ENCODE measurements at places on chromosomes 6 and 20. TPM values are rescaled to one million over a fixed set of nuclear protein-coding genes. Genes with fewer than 3 reads are reported as not detected.

- no peak for DNase-seq
These were observed 72.2 kb upstream of the SPTLC3 start for GRCh38 chr20:12936524-12936923.

GRCh38 chr6:115004982-115005381, 662.2 kb upstream of the HS3ST5 start:
- DNase-seq: no peak

DNA sequence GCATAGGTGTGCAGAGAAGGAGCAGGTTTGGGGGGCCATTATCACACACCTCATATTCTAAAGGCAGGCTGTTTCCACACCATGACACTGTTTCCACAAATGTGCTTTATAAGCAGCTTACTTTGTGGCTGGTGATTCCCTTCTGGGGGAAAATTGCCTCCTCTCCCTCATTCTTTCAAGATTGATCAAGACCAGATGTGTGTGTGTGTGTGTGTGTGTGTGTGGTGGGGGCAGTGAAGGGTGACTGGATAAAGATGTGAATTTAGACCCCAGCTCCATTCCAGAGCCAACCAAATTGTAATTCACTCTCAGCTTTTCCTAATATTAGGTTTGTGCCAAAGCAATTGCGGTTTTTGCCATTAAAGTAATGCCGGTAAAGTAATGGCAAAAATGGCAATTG, 45.6 kb downstream of the EDN3 start:
- DNase-seq: no peak

DNA sequence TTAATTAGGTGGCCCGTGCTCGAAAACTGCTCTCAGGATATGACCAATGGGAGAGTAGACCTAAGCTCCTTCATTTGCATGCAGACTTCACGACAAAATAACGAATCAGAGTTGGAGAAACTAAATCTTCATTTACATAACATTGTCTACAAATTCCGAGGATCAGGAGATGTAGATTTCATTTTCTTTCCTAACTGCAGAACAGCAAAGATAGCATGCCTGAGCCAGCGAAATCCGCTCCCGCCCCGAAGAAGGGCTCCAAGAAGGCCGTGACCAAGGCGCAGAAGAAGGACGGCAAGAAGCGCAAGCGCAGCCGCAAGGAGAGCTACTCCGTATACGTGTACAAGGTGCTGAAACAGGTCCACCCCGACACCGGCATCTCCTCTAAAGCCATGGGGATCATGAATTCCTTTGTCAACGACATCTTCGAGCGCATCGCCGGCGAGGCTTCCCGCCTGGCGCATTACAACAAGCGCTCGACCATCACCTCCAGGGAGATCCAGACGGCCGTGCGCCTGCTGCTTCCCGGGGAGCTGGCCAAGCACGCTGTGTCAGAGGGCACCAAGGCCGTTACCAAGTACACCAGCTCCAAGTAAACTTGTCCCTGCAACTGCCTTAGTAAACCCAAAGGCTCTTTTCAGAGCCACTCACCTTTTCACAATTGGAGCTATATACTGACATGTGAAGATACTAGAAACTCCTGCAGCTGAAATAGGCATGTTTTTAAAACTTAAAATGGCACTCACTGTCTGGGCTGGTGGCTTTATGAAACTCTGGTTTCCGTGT, 96.5 kb downstream of the HFE start:
- DNase-seq: peak; percentile 74

DNA sequence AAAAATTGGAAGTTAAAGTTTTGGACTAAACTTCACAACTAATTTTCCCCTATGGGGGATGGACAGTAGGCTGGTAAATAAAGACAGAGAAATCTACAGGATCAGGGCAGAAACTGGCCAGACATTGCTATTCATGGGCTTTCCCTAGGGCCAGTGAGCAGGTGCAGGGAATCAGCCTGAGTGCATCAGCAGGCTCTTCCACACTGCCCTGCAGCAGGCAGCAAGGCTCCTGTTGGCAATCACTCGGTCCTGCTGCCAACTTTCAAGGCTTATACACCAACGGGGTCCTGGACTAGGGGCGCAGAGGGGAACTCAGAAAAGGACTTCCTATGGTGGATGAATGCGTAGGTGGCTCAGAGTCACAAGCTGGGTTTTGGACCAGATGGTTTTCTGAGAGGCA, 59.8 kb upstream of the NHSL1 start:
- DNase-seq: no peak

DNA sequence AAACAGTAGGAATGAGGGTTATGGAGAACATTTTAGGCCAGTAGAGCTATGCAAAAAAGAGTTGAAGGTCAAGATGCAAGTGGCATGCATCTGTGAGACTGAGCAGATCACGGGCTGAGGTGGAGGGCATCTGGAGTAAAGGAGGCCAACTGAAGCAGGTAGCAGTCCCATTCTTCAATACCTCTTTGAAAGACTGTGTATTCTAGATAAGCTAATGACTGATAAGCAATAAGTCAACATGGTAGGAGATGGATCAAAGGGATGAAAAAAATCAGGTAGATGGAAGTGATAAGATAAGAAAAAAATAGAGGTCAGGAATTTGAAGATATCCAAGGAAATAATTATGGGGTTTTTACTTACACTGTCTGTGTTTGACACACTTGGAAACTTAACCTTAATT, 55.6 kb downstream of the ARMC2 start:
- no peak for DNase-seq

DNA sequence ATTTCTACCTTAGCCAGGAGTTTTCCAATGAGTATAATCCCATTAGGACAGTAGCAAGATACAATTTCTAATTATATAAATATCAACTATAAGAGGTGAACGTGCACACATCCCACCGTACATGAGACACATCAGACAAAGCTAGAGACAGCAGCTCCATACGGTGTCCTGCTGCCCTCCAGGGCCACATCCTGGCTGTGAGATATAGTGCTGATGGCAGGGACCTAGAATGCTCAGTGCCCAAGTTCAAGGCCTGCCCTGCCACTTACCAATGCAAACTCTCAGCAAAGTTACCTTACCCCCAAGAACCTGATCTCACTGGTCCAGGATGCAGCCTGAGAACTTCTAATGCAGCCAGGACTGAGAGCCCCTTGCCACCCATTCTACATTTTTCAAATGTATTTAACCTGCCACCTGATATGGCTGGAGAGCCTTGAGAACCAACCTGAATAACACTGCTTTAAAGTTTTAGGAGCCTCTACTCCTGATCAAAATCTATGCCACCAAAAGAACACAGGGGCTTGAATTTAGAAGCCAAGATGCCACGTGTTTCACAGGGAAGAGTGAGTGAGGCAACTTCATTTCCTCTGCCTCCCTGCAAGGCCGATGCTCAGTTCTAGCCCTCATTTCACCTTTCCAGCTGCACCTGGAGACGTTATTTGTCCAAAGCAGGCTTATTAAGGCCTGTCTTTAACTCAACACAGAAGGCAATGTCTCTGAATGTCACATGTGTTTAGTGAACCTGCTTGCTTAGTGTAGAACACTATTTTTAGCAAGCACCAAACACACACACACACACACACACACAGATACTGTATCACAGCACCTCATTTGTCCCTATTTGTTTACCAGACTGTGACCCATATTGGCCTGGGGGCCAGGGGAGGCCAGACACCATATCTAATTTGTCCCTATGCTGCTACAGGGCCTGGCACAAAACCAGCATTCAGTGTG, 6.1 kb downstream of the NFATC2 start:
- no peak for DNase-seq

DNA sequence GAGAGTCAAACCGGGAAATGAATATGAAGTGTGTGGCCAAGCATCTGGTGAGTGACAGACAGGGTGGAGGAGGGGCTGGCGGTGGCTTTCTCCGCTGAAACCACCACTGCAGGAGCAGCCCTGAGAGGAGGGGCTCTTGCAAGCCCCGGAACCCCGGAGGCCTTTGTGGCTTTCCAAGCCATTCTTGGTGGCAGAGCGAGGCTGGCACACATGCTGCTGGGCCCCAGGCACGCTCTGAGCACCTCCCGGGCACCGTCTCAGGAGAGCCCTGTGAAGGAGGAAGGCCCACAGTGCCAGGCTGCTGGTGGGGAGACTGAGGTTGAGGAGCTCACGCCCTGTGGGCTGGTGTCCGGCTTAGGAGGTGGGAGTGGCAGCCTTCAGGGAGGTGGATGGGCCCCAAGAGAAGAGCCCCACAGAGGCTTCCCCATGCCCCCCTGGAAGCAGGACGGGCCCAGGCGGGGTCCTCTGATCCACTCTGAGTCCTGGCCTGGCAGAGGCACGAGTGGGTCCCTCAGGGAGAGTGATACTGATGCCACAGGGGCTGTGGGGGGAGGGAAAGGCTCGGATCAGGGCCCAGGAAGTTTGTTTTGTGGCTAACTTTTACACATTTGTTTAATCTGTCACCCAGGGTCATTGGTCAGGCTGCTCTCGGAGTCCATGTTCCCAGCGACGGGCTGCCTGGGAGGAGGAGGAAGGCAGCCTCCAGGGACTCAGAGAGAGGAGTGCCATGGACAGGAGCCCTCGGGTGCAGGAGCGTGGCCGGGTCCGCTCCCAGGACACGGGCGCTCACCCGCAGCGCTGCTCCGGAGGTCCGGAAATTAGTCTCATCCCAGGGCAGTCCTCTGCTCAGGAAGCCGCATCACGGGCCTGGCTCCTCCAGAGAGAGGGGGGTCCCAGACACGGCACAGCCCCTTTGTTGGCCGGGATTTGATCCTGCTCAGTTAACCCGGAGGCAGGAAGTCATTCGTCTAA, 170.7 kb downstream of the ERMARD start:
- DNase-seq: no peak

DNA sequence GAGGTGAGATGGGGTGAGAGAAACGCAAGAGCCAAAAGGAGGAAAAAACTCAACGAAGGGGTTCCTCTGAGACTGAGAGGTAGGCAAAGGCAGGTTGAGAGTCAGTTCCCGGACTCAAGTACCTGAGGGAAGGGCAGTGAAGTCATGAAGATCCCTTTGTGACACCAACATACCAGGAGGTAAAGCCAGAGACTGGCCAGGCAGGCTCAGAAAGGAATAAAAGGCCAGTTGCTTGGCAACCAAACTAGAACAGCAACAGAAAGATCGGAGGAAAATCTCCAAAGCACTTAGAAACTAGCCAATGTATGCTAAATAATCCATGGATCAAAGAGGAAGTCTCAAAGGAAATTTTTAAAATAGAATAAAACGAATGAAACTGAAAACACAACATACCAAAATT, 209.8 kb upstream of the PROKR2 start:
- no peak for DNase-seq

DNA sequence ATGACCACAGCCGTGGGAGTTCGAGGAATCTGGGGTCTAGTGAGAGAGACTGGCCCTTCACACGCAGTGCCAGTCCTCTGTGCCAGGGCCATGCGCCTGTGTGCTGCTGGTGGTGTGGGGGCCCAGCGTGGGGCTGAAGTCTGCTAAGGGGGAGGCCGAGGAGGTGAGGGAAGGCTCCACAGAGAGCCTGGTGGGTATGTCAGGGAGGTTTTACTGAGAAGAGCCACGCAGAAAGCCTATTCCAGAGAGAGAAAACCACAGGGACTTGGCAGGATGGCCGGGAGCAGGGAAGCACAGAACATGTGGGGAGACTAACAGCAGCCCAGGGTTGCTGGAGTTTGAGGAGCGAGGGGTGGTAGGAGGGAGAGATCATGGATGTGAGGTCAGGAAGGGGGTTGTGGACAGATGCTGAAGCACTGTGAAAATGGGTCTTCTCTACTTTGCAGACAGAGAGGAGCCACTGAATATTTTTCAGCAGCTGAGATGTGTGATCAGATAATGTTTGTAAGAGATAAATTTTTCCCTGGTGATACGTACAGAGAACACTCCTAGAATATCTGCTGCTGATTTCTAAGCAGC, 35.3 kb downstream of the DUSP22 start:
- DNase-seq: no peak

DNA sequence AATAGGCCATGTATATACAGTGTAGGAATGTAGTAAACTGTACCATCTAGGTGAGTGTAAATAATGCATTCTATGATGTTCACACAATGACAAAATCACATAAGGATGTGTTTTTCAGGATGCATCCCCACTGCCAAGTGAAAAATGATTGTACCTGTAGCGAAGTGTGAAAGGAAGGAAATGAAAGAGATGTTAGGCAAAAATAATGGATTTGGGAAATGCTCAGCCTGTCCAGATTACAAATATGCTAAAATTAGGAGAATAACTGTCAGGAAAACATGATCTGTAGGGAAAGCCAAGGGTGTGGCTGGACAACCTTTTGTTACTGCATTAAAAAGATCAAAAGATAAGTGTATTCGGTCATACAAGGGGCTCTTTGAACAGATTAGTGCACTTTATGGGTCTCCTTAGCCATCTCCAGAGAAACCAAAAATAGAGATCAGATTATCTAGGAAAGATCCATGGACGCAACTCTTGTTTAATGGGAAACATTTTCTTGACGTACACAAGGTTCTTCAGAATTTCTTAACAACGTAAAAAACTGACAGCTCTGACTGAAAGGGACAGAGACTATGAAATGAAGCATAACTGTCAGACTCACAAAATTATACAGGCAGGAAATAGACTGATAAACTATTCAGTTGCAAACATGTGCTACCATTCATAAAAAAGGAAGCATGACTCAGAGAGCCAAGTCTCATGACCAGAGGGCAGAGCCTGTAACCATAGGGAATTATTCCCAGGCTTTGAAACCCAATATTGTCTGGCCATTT, 253.6 kb upstream of the RAB32 start:
- no peak for DNase-seq

GRCh38 chr20:11459090-11459890, 458.4 kb upstream of the BTBD3 start:
- DNase-seq: no peak

DNA sequence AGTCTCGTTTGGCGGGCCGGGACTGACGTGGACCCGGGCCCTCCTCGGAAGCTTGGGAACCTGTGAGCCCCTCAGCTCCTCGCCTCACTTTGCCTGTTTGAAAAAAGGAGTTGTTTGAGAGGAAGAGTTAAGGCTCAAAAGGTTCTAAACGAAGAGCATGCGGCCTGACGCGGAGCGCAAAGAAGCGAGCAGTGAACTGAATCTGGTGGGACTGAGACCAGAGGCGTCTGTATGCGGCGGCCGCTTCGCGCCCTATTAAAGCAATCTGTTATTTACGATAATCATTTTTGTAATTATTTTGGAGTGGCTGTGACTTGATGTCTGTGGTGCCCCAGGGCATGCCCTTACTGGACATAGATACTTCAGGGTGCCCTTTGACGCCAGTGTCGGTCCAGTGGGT, 3.3 kb upstream of the TFAP2C start:
- DNase-seq: peak; percentile 16

GRCh38 chr6:21151119-21151518, 442.4 kb upstream of the SOX4 start:
- DNase-seq: no peak

DNA sequence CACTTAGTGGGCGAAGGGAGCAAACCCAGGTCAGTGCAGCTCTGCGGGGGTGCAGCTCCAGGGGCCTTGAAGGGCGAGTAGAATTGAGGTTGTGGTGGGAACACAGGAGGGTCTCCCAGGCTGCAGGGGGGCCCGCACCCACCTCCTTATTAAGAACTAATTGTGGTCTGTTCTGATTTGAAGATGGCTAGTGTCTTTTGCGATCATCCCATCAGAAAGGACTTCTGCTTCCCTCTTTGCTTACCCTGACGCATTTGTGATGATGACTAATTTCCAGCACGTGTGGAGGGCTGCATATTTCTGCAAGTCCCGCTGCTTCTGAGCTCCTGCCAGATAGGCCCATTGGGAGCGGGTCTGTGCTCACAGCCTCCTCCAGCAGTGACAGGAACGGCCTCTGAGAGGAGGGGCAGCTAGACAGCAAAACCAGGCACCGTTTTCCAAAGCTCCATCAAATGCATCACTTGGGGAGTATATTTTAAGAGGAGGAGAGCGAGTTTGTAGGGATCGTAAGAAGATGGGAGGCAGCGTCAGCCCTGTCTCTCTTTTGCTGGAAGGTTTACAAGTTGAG, 268.9 kb downstream of the CDH4 start:
- no peak for DNase-seq

The TGM2 gene
- total RNA-seq: 1.5 TPM

The PSORS1C1 gene
- 0.34 TPM for total RNA-seq

The PPP1R3D gene
- total RNA-seq: 3.6 TPM
